ENCODE measurements at places on chromosomes 6 and 20.

GRCh38 chr6:76701610-76702009 lies 629.1 kb upstream of the IMPG1 start:
- DNase-seq = no peak

DNA sequence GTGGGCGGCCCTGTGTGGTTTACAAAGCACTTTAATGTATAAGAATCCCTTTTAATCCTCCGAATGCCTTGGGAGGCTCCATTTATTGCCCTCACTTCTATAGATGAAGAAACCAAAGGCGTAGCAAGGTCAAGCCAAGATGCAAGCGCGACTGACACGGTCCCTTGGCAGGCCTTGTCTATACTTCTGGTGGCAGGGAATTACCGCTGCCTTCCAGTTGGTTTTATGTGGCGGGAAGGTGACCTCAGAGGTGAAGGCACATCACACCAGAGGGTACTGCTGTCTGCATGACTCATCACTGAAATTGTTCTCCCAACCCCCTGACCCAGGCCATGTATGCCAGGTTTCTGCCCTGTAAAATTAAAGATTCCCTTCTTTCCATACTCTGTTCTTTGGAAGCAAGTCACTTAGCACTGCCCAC lies 36.1 kb upstream of the NAA20 start:
- DNase-seq = no peak

DNA sequence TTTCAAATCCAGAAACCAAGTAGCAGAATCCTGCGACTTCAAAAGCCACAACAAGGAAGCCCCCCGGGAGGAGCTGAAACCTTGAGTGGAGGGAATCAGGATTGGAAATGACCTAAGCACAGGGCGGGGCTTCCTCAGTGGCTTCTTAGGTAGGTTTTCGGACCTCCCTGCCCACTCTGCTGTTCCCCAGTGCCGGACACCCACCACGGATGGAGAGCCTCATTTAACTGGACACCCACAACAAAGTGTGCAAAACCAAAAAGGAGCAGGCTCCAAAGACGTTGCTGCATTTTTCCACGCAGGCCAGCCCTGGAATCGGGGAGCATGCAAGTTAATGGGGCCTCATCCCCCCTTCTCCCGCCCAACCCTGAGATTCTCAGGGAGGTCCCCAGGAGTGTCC lies 144.4 kb downstream of the NFATC2 start:
- no peak for DNase-seq

GRCh38 chr6:13395272-13396237 lies 67.2 kb upstream of the TBC1D7 start:
- DNase-seq = no peak

- no peak for DNase-seq
These were observed 190.0 kb downstream of the PLCB4 start for GRCh38 chr20:9258901-9259300.

DNA sequence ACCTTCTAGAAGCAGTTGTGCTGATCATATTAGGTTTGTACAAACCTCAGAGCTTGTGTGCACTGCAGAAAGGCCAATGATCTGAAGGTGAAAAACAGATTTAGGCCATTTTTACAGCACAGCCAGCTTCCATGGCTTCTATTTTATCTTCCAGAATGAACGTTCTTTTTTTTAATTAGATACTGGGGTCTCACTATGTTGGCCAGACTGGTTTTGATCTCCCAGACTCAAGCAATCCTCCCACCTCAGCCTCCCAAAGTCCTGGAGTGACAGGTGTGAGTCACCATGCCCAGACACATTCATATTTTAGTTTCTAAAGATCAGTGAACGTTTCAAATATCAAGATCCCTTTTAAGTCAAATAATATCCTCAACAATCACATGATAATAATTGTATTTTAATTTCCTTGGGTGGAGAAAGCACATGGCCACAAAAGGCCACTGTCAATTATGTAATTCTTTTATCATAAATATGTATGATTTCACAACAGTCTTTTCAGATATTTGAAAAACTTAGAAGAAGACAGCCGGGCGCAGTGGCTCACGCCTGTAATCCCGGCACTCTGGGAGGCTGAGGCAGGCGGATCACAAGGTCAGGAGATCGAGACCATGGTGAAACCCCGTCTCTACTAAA lies 326.7 kb upstream of the JARID2 start:
- no peak for DNase-seq

GRCh38 chr20:50320901-50321796 lies 130.5 kb downstream of the CEBPB start:
- no peak for DNase-seq

DNA sequence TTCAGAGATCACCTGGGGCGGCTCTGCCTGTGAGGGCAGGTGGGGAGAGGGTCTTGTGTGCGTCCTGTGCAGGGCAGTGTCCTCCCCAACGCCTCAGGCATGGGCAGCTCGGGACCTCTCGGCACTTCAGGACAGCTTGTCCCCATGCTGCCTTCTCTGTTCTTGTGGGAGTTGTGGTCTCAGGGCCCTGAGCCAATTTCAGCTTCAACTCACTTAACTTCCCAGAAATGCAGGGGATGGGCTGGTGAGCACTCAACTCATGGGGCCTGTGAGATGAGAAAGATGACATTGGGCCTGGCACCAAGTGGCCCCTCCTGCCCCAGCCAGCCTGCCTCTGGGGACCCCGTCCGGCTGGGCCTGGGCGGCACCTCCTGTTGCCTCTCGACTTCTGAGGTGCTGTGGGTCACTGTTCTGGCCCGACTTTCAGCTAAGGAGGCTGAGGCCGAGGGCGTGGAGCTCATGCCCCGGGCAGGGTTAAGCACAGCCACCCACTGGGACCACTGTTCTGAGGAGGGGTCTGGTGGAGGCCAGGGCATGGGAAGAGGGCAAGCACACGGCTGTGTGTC lies 6.7 kb downstream of the RGS19 start:
- no peak for DNase-seq

GRCh38 chr6:163170294-163170883 lies 244.1 kb upstream of the QKI start:
- DNase-seq = no peak

- no peak for DNase-seq
These were observed 173.6 kb downstream of the MTFR2 start for GRCh38 chr6:136076496-136076895.

- no peak for DNase-seq
These were observed 12.6 kb downstream of the HCK start for GRCh38 chr20:32064667-32065066.

DNA sequence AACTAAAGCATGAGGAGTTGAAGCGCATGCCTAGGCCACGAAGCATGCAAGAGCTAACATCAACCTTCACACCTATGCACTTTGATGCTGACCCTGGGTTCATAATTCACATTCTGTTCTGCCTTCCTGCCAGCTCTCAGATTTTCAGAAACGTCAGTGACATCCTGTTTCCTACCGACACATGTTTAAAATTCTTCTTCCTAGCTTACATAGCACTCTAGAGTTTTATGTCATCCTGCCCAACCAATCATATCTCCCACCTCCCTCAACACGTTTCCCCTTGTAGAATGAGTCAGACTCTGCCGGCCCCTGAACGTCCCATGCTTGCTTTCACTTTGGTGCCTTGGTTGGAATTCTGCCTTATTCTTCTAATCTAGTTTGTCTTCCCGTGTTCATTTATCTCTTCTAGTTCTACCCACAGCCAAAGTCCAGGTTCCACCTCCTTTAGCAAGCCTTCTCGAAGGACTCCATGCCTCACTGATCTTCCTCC lies 97.2 kb upstream of the MAP7 start:
- peak; percentile 51 for DNase-seq

DNA sequence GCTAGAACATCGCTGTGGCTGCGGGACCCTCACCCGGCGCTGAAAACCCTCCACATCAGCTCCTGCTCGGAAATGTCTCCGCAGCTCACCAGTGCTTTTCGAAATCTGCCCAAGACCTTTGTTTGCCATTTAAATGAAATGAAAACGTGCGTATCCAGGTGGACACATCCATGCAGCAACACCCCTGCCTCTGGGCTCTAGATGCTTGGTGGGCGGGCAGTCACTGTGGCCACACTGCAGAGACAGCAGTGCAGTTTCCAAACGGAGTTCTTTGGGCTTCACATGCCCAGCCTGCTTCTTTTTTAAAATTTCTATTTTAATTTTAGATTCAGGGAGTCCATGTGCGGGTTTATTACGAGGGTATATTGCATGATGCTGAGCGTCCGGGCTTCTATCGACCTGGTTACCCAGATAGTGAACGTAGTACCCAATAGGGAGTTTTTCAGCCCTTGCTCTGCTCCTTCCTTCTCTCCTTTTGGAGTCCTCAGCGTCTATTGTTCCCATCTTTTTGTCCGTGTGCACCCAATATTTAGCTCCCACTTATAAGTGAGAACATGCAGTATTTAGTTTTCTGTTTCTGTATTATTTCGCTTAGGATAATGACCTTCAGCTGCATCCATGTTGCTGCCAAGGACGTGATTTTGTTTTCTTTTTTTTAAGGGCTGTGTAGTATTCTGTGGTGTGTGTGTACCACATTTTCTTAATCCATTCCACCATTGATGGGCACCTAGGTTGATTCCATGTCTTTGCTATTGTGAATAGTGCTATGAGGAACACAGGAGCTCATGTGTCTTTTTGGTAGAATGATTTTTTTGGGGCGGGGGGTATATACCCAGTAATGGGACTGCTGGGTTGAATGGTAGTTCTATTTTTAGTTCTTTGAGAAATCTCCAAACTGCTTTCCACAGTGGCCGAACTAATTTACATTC lies 4.8 kb upstream of the TUBB2B start:
- DNase-seq = no peak

DNA sequence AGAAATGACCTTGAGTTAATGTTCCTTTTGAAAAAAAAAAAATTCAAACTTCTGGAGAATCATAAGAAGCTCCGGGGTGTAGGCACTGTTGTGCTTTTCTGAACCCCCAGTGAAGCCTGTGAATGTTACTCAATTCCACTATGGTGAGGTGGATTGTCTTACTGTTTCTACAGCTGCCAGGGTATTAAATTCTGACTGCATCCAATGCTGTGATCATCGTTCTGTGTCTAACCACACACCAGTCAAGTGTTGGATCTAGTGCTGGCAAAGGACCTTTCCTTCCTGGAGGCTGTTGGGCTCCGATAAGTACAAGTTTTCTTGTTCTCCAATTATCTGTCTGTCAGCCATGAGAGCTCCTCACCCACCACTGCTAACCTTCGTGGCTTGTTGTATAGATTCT lies 162.0 kb upstream of the EPHA7 start:
- no peak for DNase-seq

DNA sequence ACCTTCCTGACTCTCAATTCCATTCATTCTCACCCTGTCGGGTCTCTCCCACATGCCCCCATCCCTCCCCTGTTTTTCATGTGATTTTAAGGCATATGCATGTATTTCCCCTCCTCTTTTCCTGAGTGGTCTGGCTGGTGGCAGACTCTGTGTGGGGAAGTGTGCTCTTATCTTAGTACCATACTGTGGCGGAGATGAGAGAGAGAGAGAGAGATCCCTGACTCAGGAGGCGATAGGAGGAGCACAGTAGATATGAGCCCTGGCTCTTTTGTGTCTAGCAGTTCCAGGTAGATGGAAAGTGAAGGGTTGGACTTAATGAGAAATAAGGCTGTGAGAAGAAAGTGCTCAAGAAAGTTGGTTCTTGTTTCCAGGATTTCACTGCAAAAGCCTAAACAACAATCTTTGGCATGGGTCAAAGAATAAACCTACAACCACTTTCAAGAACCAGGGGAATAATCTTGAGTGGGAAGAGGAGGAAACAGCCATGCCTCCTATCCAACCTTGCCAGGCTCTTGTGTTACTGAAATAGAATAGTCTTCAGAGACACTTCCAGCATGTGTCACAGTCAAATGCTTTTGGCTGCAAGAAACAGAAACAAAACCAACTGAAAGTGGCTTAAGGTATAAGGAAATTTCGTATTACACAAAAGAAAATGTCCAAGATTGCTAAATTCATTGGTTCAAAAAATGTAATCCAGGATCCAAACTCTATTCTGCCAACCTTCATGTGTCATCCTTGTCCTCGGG lies 123.8 kb upstream of the MYLIP start:
- no peak for DNase-seq

DNA sequence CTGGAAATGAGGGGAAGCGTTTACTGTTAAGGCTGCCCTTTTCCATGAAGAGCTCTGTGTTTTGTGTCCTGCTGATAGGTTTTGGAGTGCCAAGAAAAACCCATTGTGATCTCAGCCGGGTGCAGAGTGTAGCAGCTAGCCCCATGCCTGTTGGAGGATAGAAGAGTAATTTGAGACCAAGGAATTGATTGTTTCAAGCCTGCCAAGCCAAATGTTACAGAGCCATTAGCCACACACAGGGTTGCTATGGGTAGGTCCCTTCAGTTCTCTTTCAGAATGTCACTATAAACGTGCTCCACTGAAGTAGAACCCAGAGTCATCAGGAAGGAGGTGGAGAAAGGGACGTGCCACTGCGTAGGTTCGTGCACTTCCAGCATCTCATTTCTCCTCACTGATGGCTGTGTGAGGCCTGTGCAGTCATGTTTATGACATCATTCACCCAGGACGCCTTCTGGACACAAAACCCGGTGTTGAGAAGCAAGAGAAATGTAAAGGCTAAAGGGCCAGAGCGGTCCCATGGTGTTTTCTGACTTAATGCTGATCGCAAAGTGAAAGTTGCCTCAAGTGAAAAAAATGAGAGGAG lies 6.6 kb downstream of the GMPR start:
- no peak for DNase-seq

GRCh38 chr6:38805127-38805655 lies 90.1 kb downstream of the DNAH8 start:
- DNase-seq = no peak

GRCh38 chr20:46093531-46093930 lies 3.8 kb upstream of the NCOA5 start:
- no peak for DNase-seq

GRCh38 chr6:132790450-132790849 lies 8.0 kb downstream of the SLC18B1 start:
- DNase-seq = no peak

DNA sequence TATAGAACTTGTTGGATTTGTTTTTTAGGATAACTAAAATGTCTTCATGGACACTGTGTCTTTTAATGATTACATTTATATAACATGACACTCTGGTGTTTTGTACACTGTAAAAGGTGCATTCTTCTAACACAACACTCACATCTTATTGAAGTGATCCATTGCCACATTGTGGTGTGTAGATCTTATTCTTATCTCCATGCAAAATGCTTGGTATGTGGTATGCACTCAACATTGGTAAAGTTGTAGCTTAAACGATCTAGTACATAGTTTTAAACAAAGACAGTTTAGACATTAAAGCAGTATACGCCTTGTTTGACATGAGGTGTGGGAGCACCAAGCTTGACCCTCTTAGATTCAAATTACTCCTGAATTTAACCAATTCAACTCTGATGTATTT lies 84.7 kb downstream of the SASH1 start:
- DNase-seq = no peak

DNA sequence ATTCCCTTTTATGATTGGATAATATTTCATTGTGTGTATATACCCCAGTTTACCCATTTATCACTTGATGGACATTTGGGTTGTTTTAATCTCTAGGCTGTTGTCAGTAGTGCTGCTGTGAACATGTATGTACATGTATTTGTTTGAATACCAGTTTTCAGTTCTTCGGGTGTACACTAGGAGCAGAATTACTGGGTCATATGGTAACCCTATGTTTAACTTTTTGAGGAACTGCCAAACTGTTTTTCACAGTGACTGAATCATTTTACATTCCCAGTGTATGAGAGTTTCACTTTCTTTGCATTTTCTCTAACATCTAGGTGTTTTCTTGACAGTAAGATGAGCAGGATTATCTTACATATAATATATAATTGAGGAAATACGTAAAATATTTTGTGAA lies 44.7 kb upstream of the ADIG start:
- no peak for DNase-seq
